ENCODE measurements at places on chromosomes 3 and 15. TPM values are rescaled to one million over a fixed set of nuclear protein-coding genes. Genes with fewer than 3 reads are reported as not detected.

FOXB1 gene
- not detected for total RNA-seq

CADM2 gene
- total RNA-seq = 24.1 TPM

TMCO5A gene
- total RNA-seq = not detected

ZIC1 gene
- total RNA-seq = not detected

WDR49 gene
- 1.6 TPM for total RNA-seq

TBC1D2B gene
- 13.9 TPM for total RNA-seq

- no peaks in the 10 kb centered on the region for H3K4me1 ChIP-seq
- no peaks in the 10 kb centered on the region for H3K36me3 ChIP-seq
- H3K4me3 ChIP-seq = no peak overlapping the region
- DNase-seq = no peak
Observed at GRCh38 chr3:81443457-81443782, 318.0 kb downstream of the GBE1 start.

DNA sequence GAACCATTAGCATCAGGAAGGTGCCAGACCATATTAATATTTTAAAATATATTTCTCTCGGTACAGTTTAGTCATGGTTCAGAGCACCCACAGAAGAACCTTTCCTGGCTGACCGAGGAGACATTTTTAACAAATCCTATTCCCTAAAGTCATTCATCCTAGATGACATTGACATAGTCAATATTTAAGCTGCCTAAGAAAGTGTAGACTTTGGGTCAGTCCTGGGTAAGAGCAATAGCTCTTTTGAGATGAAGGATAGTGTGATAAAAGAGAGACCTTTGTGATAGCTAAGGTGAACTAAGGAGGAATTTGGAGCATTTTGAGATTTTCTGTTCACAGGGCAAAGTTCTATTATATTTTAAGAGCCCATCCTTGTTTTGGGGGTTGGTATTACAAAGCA is 47.5 kb downstream of the ZNF609 start:
- H3K27ac ChIP-seq = peak overlapping the region; percentile 18
- H3K36me3 ChIP-seq = peaks cover 42% of the 10 kb centered on the region
- H3K4me1 ChIP-seq = peaks cover 5% of the 10 kb centered on the region
- no peak overlapping the region for H3K4me3 ChIP-seq
- no peak for DNase-seq

- peaks cover 4% of the 10 kb centered on the region for H3K27me3 ChIP-seq
- H3K27ac ChIP-seq = no peak overlapping the region
- H3K4me1 ChIP-seq = no peaks in the 10 kb centered on the region
- H3K4me3 ChIP-seq = peak overlapping the region; percentile 92
Observed at GRCh38 chr15:89244574-89244903, 760 bp downstream of the FANCI start.

DNA sequence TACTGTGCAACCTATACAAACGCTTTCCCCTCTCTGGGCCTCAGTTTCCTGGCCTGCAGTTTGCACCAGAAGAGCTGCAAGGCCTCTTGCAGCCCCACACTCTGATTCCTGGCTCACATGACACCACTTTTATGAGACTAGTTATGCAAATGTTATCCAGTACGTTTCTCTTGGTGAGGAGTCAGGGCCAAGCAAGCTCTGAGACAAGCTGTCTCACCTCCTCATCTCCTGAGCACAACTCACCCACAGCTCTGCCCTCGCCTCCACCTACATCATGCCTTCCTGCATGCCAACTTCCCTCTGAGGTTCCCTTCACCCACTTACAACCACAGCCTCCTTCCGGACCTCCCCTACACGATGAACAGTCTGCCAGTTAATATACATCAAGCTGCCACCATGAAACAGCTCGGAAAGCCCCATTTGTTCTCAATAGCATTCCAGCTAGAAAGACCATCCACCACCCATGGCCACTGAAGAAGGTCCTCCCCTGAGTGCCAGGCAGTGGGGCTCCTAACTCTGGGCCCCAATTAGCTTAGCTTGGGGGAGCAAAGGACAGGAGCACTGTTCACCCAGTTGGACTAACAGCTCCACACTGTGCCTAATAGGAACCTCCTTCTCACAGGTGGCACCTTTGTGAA is 25.0 kb downstream of the CRYGS start:
- no peak overlapping the region for H3K27ac ChIP-seq
- no peaks in the 10 kb centered on the region for H3K27me3 ChIP-seq
- no peaks in the 10 kb centered on the region for H3K4me1 ChIP-seq
- H3K36me3 ChIP-seq = no peaks in the 10 kb centered on the region
- DNase-seq = no peak

GRCh38 chr3:38640661-38641452 is 8.6 kb downstream of the SCN5A start:
- H3K27ac ChIP-seq = no peak overlapping the region
- DNase-seq = peak; percentile 97
- no peaks in the 10 kb centered on the region for H3K36me3 ChIP-seq
- peaks cover 4% of the 10 kb centered on the region for H3K4me1 ChIP-seq
- peaks cover 20% of the 10 kb centered on the region for H3K27me3 ChIP-seq
- no peak overlapping the region for H3K4me3 ChIP-seq

Measured in endodermal cell (in vitro differentiated cells).